Effector CD8-positive, alpha-beta T cell (primary cell): ENCODE measurements at places on chromosomes 5 and 9.

DNA sequence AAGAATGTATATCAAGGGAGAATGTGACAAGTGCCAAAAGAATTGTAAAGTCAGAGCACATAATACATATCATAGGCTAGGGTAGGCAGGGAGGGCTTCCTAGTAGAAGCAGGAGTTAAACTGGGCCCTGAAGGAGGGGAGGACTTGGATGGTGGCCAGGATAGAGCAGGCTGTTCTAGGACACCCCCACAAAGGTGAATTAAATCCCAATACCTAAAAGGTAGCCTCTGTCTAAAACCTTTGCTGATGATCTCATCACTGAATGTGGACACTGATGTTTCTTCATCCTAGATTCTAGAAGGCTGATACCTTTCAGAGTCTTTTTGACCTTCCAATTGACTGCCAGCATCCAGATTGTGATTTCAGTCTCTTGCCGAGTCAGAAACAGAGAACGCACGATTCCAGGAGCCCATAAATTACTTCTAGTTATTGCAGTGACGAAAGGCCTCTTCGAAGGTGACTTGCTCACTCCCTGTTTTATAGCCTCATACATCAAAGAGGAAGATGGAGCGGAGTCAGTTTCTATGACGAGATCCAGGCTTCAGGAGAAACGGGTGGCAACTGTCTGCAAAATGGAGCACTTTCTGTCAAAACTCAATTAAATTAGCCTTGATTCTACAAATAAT, 43.2 kb downstream of the KIF4B start:
- no peak for DNase-seq

- no peak for DNase-seq
Measured at GRCh38 chr9:117521293-117521692, 106.4 kb upstream of the ASTN2 start.

- no peak for DNase-seq
Measured at GRCh38 chr5:39177631-39177964, 41.8 kb downstream of the FYB1 start.

- no peak for DNase-seq
Measured at GRCh38 chr9:129178568-129179382, 714 bp upstream of the IER5L start.

GRCh38 chr5:16144416-16144815, 35.2 kb downstream of the MARCHF11 start:
- no peak for DNase-seq

GRCh38 chr5:88743231-88743834, 139.7 kb downstream of the MEF2C start:
- DNase-seq: no peak
